ENCODE measurements at places on chromosomes 6 and 20.
A peak's percentile ranks its signal among the peaks of the same experiment; 100 is the strongest.

GRCh38 chr6:71531006-71531405 is 242.4 kb downstream of the OGFRL1 start:
- DNase-seq: no peak

DNA sequence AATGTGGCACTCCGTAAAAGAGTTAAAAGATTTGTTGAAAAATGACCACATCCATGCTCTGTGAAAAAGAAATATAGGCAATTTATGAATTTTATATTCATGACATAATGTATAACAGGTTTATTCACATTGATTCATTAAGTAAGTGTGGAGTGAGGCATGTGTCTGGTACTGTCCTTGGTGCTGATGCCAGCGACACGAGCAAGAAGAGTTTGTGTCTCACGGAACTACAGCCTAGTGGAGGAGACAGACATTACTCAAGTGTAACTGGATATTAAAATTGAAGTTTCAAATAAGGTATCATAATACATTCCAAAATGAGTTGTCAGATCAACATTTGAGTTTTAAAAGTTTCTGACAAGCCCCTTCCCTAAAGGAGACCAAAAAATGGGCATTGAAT is 158.2 kb upstream of the PRND start:
- no peak for DNase-seq

DNA sequence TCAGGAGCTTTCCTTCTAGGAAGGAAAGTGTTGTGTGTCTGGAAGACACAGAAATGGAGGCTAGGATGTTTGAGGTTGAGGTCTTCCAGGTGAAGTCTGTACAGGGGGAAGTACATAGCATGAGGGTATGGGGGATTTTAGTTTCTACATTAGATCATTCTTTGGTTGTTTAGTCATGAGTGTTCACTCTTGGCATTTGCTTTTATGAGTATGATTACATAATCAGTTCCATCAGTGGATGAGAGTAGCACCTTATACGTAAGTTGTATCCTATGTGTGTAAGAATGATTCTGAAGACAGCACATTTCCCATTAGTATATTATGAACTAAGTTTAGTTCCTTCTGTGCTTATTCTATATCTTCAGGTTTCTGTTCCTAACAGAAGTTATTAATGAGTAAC is 1.9 kb downstream of the CDYL start:
- no peak for DNase-seq

- DNase-seq: peak; percentile 31
These were observed 8.8 kb upstream of the CEP85L start for GRCh38 chr6:118660218-118660569.

- no peak for DNase-seq
These were observed 11.4 kb upstream of the SOX12 start for GRCh38 chr20:313948-314347.

DNA sequence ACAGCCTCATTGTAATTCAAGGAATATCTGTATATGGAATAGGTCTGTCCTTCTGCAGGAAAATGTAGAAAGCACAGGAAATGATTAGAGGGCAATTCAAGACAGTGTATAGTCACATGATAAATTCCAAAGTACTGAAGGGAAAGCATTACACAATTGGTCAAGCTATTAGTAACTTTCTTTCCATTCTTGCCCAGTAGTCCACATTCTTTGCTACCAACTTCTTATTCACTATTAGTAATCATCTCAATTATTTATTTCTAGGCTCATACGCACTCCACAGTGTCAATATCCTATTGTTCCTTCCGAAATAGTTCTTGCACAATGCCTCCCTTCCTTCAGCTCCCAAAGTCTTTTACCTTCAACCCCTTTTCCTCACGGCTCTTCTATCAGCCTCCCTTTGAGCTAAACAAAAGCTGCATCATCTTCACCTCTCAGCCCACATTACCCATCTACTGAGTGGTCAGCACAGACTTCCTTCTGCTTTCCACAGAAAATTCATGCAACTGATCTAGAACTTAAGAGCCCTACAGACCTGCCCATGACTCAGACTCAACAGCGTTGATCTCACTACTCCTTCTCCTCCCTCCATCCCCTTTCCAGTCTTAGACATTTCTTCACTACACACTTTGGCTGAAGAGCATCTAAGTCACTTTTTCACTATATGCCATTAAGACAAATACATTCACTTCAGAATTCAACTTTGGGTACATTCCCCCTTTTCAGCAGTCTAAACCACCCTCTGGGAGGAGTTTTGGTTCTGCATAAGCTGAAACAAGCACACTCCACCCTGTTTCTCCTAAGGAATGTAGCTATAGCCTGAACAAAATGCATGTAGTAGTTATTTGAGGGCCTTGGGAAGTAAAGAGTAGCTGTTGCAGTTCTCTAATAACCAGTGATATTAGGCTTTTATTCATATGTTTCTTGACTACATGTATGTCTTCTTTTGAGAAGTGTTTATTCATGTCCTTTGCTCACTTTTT is 157.9 kb downstream of the KIF16B start:
- no peak for DNase-seq

DNA sequence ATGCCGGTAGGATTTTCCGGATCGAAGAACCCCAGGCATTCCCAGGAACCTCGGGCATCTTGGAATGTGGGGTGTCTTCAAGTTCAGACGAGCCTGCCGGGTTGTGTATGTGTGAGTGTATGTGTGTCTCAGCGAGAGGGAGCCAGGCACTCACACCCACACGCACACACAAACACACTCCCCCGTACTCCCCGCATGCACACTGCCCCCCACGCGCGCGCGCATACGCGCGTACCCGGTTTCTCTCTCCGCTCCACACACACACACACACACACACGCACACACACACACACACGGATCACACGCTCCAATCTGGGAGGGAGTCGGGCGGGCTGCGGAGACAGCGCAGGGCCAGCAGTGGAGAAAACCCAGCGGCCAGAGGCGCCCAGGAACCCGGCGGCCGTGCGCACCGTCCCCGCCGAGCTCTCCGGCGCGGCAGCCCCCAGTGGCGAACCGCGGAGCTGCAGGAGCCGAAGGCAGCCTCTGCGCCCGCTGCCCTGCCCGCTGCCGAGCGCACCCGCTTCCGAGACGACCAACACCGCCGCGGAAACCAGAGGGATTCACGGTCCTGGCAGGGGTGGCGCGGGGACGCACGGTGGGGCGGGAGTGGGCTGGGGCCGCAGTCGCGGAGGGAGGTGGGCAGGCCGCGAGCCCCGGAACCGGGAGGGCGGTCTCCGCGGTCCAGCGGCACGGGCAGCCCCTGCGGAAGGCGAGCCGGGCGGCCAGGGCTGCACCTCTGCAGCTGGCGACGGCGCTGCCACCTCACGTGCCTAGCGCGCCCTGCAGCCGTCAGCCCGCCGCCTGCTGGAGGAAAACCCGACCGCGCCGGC is at the start of gene LRFN2:
LRFN2 (minus strand) TSS at position 125 of the 830 bp plus-strand sequence.
- peak; percentile 22 for DNase-seq

GRCh38 chr6:142183351-142183750 is 36.3 kb downstream of the VTA1 start:
- no peak for DNase-seq

GRCh38 chr6:141946502-141946901 is 186.2 kb upstream of the GJE1 start:
- DNase-seq: no peak

DNA sequence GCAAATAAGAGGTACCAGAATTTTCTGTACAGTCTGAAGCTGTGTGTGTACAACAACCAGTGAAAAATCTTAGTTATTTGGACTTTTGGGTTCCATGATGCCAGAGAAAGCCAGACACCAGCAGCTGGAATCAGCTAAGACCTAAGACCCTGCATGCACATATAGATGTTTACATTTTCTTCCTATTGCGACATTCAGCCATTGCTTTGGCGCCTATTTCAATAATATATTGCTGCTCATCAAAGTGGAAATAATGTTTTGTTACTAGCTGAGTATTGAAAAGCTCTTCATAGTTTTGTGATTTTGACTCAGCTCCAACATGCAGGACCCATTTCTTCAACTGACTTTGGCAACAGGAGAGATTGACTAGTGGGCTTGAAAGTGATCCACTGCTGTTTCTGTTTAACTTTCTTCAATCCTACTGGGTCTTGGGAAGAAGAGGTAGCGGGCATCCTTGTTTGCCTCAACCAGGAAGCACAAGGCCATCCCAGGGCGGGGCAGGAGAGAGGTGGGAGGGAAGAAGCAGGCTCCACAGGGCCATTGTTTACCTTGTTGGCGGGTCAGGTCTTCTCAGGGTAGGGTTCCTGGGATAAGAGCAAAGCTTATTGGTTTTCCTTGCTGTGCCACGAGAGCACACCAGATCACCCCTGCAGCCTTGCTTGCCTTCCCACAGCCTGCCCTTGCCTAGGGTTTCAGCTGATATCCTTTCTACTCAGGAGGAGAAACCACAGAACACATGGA is 101.3 kb upstream of the ESR1 start:
- no peak for DNase-seq

DNA sequence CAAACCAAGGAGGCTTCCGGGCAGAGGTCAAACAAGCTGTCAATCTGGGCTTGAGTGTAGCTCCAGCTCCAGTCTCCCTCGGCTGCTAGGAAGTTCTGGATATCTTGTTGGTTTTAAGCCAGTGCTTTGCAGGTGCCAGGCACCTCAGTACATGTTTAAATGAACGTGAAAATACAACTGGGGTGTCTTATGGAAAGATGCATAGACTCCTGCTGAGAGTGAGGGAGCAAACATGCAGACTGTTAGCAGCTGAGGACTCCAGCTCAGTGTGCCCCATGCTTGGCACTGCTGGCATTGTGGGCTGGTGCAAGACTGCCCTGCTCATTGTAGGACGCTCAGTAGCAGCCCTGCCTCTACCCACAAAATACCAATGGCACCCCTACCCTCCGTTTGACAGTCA is 28.5 kb downstream of the ERMARD start:
- no peak for DNase-seq

- no peak for DNase-seq
These were observed 8.7 kb downstream of the DNAAF9 start for GRCh38 chr20:3398681-3399252.

GRCh38 chr6:1997702-1998101 is 247.7 kb downstream of the GMDS start:
- DNase-seq: no peak

- DNase-seq: no peak
These were observed 42.6 kb downstream of the RBM38 start for GRCh38 chr20:57433657-57434389.

GRCh38 chr6:5998711-5999687 is 7.7 kb downstream of the NRN1 start:
- no peak for DNase-seq

GRCh38 chr20:36217226-36217625 is 19.1 kb upstream of the AAR2 start:
- no peak for DNase-seq

- DNase-seq: no peak
These were observed 54.9 kb upstream of the PDE10A start for GRCh38 chr6:165717732-165718465.

GRCh38 chr6:136077834-136078576 is 172.1 kb downstream of the MTFR2 start:
- no peak for DNase-seq

- DNase-seq: peak; percentile 74
These were observed 65.5 kb downstream of the SOBP start for GRCh38 chr6:107555449-107555848.

DNA sequence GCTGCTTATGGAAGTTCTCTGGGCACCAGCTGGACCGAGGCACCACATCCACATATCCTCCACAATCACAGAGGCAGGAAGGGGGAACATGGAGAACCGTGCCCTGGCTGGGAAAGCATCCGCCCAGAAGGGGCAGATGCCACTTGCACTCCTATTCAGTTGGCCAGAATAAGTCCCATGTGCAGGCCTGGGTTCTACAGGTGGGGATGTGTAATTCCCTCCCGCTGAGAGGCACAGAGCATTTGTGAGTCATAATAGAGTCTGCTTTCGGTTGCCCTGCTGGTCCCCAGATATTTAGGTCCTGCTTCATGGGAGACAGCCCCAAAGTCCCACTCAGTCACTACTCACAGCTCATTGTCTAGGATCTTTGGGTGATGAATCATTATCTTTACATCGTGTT is 104.0 kb downstream of the PHACTR3 start:
- no peak for DNase-seq

DNA sequence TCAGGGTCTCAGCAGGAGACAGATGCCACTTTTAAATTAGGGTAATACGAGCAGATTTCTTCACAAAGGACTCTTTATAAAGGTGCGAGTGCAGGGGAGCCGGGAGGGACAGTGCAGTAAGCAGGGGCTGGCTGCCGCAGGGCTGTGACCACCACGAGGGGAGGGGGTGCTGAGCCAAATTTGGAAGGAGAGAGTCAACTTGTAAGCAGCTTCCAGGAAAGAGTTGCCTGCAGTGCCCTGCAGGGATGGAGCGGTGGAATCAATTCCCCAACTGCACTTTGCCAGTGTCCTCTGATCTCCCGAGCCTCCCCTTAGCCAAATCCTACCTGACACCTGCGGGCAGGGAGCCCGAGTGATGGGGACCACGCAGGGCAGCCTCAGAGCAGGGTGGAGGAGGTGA is 13.9 kb upstream of the CCDC167 start:
- no peak for DNase-seq

DNA sequence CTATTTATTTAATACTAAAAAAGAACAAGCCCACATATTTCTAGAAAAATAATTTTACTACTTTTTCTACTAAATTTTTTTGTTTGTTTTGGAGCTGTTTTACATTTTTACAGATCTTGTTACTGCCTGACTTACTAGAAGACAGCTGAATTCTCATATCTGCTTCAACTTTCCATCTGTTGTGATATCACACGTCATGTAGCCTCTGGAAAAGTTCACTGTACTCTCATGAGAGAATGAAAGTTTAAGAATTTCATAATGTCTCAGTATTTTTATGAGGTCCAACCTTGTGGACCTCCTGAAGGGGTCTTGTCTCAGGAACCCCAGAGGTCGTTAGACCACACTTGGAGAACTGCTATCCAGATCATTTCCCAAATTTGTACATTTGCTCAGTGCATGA is 81.7 kb upstream of the MTHFD1L start:
- DNase-seq: no peak

GRCh38 chr6:79710127-79710526 is 79.0 kb downstream of the SH3BGRL2 start:
- no peak for DNase-seq

DNA sequence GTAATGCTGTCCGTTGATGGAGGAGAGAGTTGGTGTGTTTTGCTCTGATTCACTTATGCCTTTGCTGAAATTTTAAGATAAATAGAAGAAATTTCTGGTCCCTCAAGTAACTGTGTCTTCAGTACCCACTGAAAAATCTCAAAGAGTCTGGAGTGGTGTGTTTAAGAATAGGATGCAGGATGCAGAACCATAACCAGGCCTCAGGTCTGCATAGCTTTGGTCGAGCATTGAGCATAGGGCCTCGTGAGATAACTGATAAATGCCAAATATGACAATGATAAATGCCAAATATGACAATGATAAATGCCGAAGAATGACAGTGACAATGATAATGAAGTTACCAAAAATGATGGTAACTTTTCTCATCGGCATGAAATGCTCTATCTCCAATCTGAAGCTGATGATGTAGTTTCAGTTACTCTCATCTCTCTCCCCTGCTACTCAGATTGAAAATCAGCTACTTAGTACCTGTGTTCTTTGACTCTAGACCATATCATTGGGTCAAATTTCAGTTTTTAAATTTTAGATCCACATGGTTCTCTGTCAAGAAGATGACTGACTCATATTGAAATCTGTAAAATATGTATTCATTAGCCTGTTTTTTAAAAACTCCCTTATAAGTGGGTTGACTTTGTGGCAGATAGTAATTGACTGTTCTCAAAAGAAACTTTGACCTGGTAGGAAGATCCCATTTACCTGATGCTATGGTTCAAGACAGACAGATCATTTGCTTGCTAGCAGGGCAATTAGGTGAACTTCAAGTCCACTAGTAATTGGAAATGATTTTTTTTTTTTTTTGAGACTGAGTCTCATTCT is 96.6 kb downstream of the SLC16A10 start:
- no peak for DNase-seq
